Naive thymus-derived CD4-positive, alpha-beta T cell (primary cell): ENCODE measurements at places on chromosomes 1 and 21. TPM values are rescaled to one million over a fixed set of nuclear protein-coding genes. Genes with fewer than 3 reads are reported as not detected.

ENAH gene
- polyA plus RNA-seq, result not detected

MRPS15 gene
- 86.5 TPM for polyA plus RNA-seq

CD247 gene
- 352 TPM for polyA plus RNA-seq

GPR161 gene
- polyA plus RNA-seq, result not detected

FAM72C gene
- polyA plus RNA-seq, result not detected

TRAF3IP3 gene
- 613 TPM for polyA plus RNA-seq

RIPPLY3 gene
- polyA plus RNA-seq, result not detected

MPZ gene
- polyA plus RNA-seq, result not detected

C1orf94 gene
- polyA plus RNA-seq, result not detected

CFHR5 gene
- not detected for polyA plus RNA-seq

NBPF12 gene
- 8.0 TPM for polyA plus RNA-seq

TMIGD3 gene
- polyA plus RNA-seq, result not detected
